ENCODE measurements at places on chromosomes 6 and 20.

- DNase-seq: no peak
Measured at GRCh38 chr6:36897609-36898008, 11.9 kb downstream of the C6orf89 start.

GRCh38 chr6:29602564-29603361 is 17.8 kb downstream of the OR2H2 start:
- DNase-seq: no peak

DNA sequence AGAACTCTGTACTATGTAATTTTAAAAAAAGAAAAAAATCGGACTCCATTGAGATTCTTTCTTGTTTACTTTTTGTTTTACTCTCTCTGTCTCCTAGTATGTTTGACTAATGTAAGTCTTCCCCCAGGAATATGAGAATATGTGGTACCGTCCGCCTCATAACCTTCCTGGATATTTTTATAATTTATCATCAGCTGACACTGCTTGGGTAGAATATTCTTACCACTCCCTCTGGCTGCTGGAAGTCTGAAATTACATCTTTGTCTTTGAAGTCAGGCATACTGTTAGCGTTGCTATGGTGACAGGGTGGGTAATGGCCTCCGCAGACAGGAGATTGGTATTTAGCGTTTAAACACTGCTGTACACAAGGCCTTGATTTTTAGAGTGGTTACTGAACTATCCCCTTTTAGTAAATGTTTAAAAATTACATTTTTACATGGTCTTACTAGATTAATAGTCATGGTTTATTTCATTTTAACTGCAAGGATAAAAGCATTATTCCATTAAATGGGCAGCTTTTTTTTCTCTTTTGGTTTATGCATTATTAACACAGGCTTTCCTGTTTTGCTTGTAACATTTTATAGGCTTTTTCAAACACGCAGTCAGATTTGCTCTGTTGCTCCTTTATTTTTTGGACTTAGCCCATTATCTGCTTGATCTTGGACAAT is 176.4 kb downstream of the ARID1B start:
- DNase-seq: peak; percentile 47

GRCh38 chr20:10982692-10983091 is 308.9 kb upstream of the JAG1 start:
- no peak for DNase-seq

- DNase-seq: no peak
Measured at GRCh38 chr6:13409991-13410390, 77.4 kb downstream of the GFOD1 start.

GRCh38 chr6:33994472-33995308 is 151.2 kb downstream of the GRM4 start:
- DNase-seq: no peak

Measured in naive B cell (primary cell).